ENCODE measurements at places on chromosomes 6 and 20.

DNA sequence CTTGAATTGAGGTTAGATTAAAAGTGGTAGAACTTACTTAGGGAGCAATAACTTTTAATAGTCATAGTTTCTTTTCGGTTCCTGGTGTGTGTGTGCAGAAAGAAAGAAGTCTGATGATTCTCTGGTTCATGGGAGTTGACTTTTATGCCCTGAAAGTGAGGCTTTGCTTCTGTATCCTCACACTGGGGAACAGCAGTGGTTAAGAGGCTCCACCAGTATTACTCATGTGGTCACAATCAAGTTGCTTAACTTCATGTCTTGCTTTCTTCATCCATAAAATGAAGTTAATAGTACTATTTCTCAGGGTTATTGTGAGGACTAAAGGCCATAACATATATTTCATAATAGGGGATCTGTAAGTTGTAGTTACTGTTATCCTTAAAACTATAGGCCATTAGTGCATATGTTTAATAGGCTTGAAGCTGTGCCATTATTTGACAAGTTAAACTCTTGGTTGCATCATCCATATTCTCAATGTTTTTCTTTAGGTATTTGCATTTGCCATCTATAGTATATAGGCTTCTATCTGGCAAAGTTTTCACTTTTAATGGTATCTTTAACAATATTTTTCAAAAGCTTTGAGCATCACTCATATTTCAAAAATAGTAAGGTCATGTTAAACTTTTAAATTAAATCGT, 262.4 kb downstream of the PLCB1 start:
- peak; percentile 5 for DNase-seq

GRCh38 chr6:88725111-88725975, 238.1 kb downstream of the RNGTT start:
- DNase-seq = no peak

DNA sequence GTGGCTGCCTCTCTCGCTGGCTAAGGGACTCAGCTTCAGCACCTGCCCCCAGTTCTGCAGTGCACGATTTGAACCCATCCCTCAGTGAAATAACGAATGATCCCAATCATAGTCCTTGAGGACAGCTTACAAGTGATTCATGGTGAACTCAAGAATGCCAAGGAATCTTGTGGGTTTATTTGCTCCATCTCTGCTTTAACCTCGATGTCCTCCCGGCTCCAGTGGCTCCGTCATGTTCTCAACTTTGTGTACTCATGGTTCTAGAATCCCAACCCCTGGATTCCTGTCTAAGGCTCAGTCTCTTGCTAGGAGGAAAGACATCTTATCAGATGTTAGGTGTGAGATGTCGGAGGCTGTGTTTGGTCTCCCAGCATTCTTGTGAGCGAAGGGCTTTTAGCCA, 29.0 kb upstream of the GTSF1L start:
- no peak for DNase-seq

DNA sequence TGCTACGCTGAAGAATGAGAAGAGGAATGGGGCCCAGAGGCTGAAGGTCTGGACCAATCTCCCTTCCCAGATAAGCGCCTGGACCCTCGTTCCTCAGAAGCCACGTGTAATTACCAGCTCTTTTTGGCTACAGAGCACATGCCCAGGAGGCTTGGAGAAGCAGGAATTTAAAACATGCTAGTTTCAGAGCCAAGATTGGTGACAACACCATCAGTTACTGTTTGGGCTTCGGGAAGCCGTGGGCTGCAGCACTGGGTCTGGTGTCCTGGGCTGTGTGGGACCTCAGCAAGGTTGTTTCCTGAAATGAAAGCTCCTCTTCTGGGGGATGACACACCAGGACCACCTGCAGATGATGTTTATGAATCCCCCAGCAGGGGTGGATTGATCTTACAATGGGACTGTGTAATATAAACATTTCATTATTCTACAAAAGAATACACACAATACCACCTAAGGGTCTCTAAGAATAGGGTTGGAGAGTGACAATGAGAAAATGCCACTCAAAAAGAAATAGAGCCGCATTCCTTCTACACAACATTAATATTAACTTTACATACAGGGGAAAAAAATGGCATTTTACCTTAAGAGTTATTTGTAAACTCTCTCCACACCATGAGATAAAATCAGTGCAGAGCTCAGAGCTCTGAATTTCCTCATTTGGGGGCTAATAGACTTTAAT, 207.8 kb upstream of the FOXQ1 start:
- no peak for DNase-seq

DNA sequence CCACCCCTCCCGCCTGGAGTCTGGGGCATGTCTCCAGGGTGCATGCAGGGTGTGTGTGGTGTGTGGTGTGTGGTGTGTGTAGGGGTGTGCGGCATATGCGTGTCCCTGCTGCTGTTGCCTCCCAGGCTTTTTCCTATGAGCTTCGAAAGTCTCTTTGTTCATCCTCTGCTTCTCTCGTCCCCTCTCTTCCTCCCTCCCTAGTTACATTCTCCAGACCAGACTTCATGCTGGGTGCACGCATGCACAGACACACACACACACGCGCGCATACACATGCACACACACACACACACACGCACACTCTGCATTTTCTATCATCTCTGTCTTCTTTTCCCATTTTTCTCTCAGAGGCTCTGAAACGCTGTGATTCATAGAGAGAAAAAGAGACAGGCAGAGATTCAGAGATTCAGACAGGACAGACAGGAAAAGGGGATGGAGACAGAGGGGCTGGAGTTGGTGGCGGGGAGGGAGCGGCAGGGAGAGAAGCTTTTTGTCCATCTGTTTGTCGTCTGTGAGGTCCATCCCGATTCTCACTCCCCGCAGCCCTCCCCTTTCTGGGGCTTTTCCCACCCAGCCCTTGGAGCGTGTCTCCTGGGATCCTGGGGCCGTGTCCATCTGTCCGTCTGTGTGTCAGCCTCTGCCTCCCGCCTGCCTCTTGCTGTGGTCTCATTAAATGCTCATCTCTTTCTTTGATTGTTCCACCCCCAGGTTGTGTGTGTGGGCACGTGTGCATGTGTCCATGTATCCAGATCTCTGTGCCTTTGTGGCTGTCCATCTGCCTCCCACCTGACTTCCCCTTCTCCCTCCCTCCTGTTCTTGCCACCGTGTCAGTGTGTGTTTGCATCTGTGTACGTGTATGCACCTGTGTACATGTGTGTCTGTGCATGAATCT, 62.6 kb downstream of the SRC start:
- DNase-seq = no peak

Data from CD4-positive, alpha-beta T cell treated with Interleukin-17A for 1 hour (primary cell).